ENCODE measurements at places on chromosomes 5 and 9.

DNA sequence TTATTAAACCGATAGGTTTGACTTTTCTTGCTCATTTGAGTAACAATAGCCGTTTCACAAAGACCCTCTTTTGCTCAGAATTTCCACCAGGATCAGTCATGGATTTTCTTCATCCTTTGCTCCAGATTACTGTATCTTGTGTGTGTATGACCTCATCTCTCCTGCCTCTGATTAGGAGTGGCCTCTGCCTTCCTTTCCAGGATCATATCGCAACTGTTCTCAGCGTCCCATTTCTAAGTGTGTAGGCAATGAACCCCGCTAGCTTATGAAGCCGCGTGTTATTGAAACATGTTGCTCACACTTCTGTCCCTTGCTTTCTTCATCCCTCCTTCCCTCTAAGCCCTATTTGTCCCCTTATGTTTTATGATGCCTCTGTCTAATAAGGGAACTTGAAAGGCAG lies 169.8 kb upstream of the RPS23 start:
- no peak for DNase-seq

GRCh38 chr5:76083555-76084495 lies 642 bp downstream of the SV2C start:
- DNase-seq: peak; percentile 15

DNA sequence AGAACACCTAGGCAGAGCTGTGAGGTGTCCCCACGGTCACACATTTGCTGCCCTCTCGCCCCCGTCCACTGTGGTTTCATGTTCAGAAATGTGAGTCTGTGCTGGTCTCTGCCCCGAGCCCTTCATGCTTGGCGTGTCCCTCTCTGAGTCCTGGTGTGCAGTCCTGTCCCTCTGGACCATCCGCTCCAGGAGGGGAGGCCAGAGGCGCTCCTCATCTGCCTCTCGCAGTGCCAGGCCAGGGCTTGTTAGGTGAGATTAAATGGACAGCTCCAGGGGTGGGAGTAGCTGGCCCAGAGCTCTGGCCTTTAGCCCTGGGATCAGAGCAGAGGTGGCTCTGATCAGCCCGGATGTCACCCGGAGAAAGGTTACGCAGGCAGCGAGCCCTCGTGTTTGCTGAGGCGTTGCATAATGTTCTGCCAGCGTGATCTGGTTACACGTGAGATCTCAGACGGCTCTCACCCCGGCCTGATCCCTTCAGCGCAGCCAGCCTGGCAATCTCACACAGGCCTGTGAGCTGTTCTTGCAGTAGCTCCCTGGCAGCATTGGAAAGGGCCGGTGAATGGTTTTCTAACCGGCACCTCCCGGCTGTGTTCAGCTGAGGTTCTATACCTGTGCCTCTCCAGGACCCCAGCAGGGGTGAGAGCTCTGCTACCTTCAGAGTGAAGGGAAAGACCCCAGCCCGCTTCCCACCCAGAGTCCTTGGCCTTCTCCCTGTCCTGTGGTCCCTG lies 24.5 kb downstream of the PTGES2 start:
- DNase-seq: no peak

DNA sequence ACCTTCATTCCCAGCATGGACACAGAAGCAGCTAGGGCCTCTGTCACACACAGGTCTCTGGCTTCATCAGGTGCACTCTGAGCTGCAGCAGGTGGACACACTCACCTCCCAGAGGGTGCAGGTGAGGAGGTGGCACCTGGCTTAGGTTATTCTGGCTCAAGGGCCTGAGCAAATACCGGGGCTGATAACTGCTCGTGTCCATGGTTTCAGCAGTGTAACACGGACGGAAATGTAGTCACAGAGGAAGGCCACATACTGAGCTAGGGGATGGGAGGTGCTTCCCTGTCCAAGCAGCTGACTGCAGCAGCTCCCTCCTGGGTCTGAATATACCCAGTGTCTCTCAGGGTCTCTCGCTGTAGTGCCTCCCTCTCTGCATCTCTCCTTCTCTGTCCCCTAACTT lies 5.7 kb downstream of the PHF2 start:
- no peak for DNase-seq

DNA sequence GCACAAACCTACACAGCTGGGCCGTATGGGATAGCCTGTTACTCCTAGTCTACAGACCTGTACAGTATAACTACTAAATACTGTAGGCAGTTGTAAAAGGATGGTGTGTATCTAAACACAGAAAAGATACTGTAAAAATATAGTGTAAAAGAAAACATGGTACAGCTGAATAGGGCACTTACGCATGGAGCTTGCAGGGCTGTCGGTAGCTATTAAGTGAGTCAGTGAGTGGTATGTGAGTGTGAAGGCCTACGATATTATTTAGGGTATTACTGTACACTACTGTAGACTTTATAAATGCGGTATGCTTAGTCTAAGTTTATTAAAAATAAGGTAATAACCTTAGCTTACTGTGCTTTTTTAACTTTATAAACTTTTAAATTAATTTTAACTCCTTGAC lies 1.2 kb downstream of the ZCCHC9 start:
- no peak for DNase-seq

DNA sequence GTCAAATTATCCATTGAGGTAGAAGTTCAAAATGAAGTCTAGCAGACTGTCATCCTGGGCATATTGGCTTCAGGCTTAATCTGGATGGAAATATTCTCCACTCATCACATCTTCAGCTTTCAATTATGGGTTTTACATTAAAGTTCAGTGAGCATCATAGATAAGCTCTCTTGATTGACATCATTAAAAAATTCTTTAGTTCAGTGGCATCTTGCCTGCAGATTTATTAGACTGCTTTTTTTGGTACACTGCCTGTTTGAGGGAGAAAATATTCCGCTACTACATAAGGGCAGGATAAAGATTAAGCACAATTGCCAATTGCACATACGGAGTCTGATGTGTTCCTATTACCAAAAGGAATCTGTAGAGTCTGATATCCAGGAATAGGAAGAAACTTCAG lies 2353.8 kb downstream of the MAT2B start:
- DNase-seq: no peak

DNA sequence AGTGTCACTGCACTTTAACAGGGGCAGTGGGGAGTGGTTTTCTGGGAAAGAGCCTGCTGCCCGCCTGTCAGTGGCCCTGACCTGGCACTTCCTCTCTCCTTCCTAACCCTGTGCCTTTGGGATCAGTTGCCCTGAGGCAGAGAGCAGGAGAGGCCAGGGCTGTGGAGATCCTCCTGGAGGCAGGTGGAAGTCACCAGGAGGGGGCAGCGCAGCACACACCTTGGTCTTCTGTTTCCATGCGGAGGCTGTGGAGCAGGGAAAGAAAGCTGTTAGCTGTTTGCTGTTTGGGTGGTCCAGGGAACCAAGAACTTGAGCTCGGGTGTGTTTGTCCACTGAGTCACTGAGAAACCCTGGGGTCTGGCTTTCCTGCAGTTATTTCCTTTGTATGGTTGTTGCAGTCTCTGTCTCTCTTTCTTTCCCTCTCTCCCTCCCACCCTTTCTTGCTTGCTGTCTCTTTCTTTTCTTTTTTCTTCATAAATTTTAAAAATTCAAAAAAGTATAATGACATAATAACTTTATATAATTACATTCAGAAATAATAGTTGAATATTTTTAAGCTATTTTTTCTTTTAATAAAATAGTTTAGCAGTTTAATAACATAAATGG lies 28.1 kb downstream of the NTRK2 start:
- DNase-seq: peak; percentile 65

DNA sequence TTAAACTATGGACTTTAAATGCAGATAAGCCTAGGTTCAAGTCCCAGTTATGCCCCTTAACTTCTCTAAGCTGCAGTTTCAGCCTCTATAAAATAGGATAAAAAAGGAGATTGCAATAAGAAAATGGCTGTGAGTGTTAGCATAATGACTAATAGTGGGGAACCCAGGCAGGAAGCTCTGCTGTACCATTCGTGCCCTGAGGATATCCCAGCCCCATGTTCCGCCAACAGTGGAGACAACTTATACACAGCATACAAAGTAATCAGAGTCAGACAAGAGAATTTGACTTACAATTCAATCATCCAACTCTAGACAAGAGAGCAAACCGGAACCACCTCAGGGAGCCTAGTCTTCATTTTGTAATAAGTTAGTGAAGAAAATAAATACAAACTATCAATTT lies 141.5 kb upstream of the FSTL4 start:
- no peak for DNase-seq

DNA sequence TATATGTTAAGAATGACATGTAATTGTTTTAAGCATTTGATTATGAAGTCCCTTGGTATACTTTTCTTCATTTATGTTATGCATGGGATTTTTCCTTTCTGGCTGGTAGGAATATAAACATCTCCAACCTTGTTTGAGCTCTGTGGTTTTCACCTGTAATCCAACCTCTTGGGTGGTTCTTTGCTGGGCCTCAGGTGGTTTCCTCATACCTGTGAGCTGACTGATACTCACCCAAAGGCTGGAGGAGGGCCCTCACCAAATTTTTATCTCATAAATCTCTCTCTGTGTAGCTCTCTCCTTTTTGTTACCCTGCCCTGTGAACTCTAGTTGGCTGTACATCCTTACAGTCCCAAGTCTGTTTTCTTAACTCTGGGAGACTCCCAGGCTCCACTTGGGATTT lies 39.8 kb upstream of the C6 start:
- no peak for DNase-seq

- no peak for DNase-seq
Measured at GRCh38 chr5:91059409-91059808, 323.7 kb downstream of the ARRDC3 start.

GRCh38 chr5:178524093-178524882 lies 65.9 kb downstream of the COL23A1 start:
- no peak for DNase-seq

GRCh38 chr5:43634621-43635020 lies 31.6 kb downstream of the NNT start:
- no peak for DNase-seq

- DNase-seq: peak; percentile 85
Measured at GRCh38 chr9:33817327-33818166, 587 bp downstream of the UBE2R2 start.

DNA sequence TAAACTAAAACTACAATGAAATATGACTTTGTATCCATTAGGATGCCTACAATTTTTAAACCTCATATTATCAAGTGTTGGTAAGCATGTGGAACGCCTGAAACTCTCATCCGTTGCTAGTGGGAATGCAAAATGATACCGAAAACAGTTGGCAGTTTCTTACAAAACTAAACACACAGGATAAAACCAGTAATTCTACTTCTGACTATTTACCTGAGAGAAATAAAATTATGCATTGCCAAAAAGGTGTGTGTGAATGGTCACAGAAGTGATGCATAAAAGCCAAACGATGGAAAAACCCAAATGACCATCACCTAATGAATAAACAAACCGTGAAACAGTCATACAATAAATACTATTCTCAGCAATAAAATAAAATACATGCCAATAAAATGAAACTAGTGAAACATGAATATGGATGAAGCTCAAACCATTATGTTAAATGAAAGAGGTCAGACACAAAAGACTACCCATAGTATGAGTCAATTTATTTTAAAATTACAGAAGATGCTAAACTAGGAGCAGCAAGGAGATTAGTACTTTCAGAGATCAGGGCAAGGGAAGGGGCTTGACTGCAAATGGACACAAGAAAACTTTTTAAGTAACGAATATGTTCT lies 13.4 kb downstream of the AUH start:
- DNase-seq: no peak

GRCh38 chr9:129202613-129203555 lies 24.8 kb upstream of the IER5L start:
- peak; percentile 90 for DNase-seq

DNA sequence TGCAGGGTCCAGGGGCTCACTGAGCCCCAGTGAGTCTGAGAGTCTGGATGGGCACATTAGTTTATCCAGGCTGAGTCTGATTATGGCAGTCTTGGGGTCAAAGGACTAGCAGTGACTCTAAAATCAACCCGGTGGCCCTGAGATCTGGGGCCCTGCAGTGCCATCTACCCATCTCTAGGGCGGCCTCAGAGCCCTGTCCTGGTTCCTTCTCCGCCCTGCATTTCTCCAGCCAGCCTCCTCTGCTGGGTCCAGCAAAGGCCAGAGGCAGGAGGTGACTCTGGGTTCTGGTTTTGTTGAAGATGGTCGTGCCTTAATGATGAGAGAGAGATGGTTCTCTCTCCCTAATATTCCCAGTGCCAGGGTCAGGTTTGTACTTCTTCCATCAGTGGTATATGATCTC lies 15.0 kb downstream of the DCANP1 start:
- DNase-seq: no peak
